ENCODE measurements at places on chromosomes 5 and 9.

GRCh38 chr9:21974343-21974721 lies 19.9 kb downstream of the CDKN2A start:
- no peak for DNase-seq

DNA sequence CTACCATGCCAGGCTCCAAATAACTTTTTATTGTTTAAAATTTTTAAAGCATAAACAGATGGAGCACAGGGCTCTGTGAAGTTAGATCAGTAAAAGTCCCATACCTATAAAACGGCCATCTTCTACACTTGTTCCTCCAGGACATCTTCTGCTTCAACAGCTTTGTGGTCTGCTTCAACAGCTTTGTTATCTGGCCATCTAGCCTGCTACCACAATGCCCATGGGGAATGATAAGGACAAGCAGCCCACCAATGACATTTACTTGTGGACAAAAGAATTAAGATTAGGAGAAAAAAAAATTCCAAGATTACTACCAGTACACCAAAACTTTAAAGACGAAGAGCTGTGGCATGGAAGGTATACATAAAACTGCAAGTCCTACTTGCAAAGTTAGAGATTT lies 2.2 kb upstream of the VPS13A start:
- DNase-seq, result no peak

GRCh38 chr9:129773262-129774048 lies 20.6 kb upstream of the PTGES start:
- no peak for DNase-seq

- DNase-seq, result peak; percentile 95
Measured at GRCh38 chr5:90020575-90021538, 388.7 kb downstream of the CETN3 start.

Data from fibroblast of skin of scalp (primary cell).